HEK293T (cell line): ENCODE measurements at places on chromosomes 7 and 10.

DNA sequence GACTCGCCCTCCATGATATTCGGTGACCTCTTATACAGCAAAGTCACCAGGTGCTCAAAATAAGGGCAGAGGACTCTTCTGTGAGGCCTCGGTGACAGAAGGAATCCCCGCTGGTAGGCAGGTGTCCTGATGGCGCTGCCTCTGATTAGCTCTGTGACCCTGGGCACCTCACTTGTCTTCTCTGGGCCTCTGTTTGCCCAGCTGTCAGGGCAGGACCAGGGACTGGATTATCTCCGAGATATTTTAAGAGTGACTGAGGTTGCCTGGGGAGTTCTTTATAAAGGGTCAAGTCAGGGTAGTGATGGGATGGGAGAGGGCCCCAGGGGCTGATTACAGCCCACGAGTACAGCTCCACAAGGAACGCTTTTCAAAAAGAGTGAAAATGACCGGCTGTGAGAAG, 70.9 kb upstream of the SAMD8 start:
- DNase-seq = no peak

GRCh38 chr7:16791905-16792698, 12.7 kb downstream of the AGR2 start:
- no peak for DNase-seq

DNA sequence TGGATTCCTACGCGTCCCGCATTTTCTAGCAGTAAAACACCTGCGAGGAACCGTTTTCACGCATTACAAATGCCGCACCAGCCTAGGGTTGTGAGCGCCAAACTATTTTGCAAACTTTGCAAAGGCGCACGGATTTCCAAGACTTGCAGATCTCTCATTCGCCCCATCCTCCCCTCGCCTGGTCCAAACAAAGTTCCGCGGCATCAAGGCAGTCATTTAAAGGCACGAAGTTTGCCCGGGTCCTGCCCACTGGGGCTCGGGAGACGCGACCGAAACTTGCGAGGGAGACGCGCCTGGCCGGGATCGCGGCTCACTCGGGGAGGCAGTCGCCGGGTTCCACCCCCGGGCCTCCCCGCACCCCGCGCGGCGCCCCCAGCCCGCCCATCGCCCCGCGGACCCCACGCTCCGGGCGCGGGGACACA, 613 bp downstream of the USP6NL start:
- peak; percentile 18 for DNase-seq

DNA sequence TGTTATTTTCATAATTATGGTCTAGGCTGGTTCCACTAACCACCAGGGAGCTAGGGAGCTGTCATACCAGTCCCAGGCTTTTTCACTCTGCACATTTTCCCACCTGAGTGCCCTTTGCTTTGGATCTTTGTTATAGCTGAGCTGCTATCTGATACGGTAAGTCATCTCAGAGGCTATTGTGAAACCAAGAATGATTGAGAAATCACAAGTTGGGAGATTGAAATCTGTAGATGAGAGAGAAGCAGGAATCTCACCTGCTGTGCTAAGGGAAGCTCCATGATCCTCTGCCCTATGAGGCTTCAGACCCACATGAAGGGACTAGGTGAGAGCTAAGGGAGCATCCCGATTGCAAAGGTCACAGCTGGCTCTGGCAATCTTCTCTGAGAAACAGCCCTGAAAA, 307.8 kb downstream of the REEP3 start:
- DNase-seq = no peak

GRCh38 chr10:20740120-20740519, 157.0 kb downstream of the NEBL start:
- no peak for DNase-seq

GRCh38 chr10:15444105-15445005, 73.3 kb upstream of the FAM171A1 start:
- DNase-seq = no peak

- DNase-seq = no peak
Measured at GRCh38 chr7:1700086-1700485, 30.0 kb downstream of the ELFN1 start.

GRCh38 chr10:98377001-98377400, 38.0 kb downstream of the PYROXD2 start:
- DNase-seq = no peak
